ENCODE measurements at places on chromosomes 1 and 21.

GRCh38 chr21:32772281-32773047, 909 bp upstream of the PAXBP1 start:
- DNase-seq, result peak; percentile 70

DNA sequence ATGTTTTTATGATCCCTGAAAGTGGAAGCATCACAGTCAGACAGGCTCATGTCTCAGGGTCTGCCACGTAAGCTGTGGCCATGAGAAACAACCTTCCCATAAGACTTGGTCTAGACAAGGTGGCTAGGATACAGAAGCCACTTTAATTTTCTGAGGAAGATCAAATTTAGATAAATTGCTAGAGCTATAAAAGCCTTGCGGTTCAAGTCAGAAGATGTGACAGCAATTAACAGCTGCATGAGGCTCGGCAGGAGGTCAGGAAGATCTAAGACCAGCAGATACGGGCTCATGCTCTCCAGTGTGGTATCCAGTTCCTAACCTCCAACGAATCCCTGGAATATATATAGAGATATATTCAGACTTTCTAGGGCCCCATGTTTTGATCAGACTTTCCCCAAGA, 577.1 kb downstream of the PLPP3 start:
- no peak for DNase-seq

- no peak for DNase-seq
Measured at GRCh38 chr1:49085079-49085478, 308.4 kb upstream of the BEND5 start.

- DNase-seq, result peak; percentile 75
Measured at GRCh38 chr1:151998611-151999362, 5.1 kb upstream of the S100A10 start.

GRCh38 chr1:239237912-239238311, 148.5 kb upstream of the CHRM3 start:
- DNase-seq, result no peak

GRCh38 chr1:247468481-247469140, 10.7 kb upstream of the OR2B11 start:
- DNase-seq, result no peak

DNA sequence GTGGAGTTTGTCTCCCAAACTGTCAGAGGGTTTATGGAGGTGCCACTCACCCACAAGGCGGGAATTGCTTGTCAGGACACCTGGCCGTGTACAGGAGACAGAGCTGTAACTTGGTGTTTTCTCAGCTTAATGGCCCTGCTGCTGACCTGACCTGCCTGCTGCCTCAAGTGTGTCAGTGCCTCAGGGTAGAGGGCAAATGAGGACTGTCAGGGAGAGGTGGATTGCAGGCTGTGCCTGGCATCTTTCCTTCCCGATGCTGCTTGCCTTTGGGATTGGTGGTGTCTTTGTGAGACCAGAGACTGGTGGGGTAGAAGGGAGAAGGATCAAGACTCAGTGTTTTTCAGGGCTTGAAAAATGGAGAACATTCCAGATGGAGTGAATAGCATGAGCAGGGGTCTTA, 31.4 kb downstream of the TMEM53 start:
- no peak for DNase-seq

DNA sequence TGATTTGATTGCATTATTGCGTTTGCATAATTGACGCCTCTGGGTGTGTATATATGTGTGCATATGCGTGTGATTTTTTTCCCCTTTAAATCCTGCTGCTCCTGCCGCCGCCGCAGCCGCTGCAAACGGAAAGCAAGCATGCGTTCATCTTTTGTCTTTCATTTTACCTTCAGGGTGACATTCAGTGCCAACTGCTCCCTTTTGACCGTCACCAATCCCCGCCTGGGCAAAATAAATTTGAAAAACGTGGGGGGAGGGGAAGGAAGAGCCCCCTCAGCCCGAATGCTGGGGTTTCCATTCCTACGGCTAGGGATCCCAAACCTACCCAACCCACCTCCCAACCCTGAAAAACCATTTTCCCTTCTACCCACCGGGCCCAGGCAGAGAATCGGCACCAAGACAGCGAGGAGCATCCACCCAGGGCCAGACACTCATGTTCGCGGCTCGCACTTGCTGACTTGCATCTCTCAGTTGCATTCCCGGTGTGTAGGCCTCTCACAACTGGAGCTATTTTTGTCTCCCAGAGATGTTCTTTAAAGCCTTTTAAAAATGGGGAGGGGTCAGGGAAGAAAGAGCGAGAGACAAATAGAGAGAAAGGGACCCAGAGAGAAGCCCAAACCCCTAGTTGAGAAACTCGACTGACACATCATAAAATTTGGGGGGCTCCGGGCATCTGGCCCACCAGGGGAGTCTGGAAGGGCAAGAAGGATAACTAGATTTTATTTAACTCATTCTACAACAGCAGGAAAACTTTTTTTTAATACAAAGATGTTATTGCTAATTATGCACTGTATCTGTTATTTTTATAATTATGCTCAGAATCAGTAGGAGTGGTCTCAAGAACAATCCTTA, 367.1 kb upstream of the ESRRG start:
- DNase-seq, result no peak

GRCh38 chr1:61636376-61636775, 88.6 kb downstream of the TM2D1 start:
- no peak for DNase-seq

GRCh38 chr21:43654806-43655489, 4.3 kb downstream of the HSF2BP start:
- DNase-seq, result no peak

- DNase-seq, result no peak
Measured at GRCh38 chr1:3717715-3718601, 34.3 kb upstream of the CCDC27 start.

- no peak for DNase-seq
Measured at GRCh38 chr1:57747818-57748217, 324.0 kb upstream of the DAB1 start.

GRCh38 chr1:157156058-157156541, 17.9 kb upstream of the ETV3 start:
- peak; percentile 76 for DNase-seq

DNA sequence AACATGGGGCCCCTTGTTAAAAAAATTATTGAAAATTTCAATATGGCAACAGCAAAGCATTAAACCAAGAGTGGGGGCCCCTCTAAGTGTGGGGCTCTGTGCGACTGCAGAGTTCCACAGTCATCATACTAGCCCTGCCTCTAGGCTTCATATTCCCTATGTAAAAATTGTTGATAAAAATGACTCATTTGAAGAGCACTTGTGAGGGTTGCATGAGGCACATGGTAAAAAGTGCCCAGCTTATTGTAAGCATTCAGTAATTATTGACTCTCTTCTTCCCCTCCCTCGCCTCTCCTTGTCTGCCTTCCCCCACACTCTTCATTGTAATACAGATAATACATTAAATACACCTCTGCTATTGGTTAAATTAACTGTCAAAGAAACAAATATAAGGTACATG, 86.7 kb upstream of the PTBP2 start:
- DNase-seq, result no peak

DNA sequence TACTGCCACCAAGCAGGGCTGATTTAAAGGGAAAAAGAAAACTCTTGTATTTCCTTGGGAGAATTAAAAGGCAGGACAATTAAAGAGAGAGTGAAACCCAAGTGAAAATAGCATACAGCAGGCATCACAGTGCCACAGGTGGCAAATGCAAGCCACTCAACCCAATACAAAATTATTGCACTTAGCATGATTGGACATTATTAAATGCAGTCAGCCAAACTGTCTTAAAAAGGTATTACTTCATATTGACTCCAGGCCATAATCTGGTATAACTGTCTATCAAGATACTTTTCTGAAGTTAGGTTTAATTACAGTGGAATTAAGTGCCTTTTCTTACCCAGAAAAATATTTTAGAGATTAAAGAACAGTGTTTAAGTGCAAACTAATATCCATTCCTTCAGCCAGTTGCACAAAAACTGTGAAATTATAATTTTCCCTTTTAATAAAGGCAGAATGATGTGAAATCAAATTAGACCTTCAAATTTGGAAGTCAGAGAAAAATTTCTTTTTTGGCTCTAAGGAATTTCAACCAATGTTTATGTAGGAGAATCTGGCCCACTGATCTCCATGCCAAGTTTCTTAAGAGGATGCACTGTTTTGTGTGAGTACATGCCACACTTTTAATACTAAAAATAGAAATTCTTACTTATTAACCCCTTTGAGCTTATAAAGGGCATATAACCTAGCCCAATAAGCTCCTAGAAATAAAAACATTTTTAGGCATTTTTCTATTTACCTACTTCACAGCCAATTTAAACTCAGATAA, 15.2 kb downstream of the SLC30A10 start:
- DNase-seq, result no peak

DNA sequence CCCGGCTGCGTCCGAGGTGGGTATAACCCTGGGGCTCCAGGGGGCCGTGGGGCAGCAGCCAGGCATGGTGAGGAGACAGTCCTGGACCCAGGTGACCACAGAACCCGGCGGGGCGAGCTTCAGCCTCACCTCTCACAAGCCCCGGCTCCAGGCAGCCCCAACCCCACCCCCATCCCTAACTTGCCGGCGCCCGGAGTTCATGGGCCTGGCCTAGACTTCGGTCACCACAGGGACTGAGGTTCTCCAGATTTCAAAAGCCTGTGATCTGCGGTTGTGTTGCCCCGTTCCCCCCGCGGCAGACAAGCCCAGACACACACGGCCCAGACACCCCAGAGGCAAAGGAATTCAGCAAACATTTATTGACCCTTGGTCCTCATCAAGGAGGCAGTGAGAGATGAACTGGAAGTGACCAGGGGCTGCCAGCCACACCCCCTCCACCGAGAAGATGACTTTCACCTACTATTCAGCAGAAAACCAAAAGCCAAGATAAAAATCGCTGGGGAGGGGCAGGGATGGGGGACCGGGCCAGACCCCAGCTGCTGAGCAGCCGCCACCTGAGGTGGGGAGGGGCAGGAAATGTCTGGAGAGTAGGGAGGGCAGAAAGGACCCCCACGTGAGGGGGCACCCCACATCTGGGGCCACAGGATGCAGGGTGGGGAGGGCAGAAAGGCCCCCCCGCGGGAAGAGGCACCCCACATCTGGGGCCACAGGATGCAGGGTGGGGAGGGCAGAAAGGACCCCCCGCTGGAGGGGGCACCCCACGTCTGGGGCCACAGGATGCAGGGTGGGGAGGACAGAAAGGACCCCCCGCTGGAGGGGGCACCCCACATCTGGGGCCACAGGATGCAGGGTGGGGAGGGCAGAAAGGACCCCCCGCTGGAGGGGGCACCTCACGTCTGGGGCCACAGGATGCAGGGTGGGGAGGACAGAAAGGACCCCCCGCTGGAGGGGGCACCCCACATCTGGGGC, 3.9 kb downstream of the HES4 start:
- DNase-seq, result no peak

DNA sequence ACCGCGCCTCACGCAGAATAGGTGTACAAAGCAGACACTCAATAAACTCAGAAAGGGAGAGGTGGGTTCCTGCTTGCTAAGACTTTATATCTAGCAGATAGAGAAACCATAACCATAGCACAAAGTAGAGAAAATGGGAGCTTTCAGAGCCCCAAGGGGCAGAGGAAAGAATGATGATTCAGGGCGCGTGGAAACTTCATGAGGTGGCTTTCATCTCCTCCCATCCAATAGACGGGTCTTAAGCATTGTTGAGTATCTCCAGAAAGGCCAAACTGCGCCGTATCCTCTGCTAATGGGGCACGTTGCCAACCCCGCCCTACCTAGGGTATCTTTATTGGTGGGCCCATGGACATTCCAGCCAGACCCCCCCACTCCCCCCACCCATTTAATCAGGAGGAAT, 778 bp upstream of the MIXL1 start:
- DNase-seq, result no peak

- DNase-seq, result peak; percentile 75
Measured at GRCh38 chr1:91282695-91283420, 121.8 kb downstream of the HFM1 start.

GRCh38 chr1:205122489-205122882, 708 bp upstream of the RBBP5 start:
- no peak for DNase-seq

GRCh38 chr1:161080441-161081405, 8.6 kb downstream of the NECTIN4 start:
- DNase-seq, result no peak

Data from LoVo (cell line).